ENCODE measurements at places on chromosomes 3 and 15.

GRCh38 chr3:62670351-62670750 is 204.9 kb downstream of the CADPS start:
- no peak for DNase-seq

DNA sequence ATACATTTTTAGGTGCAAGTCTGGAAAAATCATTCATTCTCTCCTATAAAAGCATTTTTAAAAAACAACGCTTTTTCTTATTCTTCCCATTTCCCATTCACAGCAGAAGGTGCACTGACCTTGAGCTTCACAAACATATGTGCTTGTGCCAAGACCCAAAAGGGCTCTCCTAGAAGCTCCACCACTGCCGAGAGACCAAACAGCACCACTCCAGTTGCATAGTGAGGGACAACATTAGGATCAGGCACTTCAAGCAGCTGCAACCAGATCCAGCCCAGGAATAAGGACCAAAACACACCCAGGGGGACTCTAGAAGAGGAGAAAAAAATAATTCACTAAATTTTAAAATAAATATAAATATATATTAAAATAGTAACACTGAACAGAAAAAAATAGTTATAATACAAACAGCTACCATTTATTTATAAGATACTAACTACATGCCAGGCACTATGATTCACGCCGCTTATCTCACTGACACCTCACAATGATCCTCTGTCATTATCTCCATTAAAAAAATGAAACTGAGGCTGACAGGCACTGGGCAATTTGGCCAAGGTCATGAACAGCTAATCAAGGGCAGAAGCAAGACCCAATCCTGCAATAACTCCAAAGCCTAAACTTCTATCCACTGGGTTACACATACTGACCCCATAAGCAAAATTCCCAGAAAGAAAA is 7.8 kb downstream of the RFT1 start:
- no peak for DNase-seq

- DNase-seq, result no peak
Measured at GRCh38 chr3:189570916-189571315, 60.3 kb upstream of the TP63 start.

- DNase-seq, result no peak
Measured at GRCh38 chr3:164094546-164094945, 983.8 kb downstream of the SI start.

- no peak for DNase-seq
Measured at GRCh38 chr3:188934989-188935388, 236.8 kb upstream of the TPRG1 start.
